Renal cortex interstitium (tissue), 15 donors: ENCODE measurements at places on chromosomes 11 and 22.

- DNase-seq = no peak
Observed at GRCh38 chr22:29816980-29817379, 21.1 kb downstream of the ASCC2 start.

- DNase-seq = no peak
Observed at GRCh38 chr11:69211920-69212797, 56.4 kb downstream of the SMIM38 start.

DNA sequence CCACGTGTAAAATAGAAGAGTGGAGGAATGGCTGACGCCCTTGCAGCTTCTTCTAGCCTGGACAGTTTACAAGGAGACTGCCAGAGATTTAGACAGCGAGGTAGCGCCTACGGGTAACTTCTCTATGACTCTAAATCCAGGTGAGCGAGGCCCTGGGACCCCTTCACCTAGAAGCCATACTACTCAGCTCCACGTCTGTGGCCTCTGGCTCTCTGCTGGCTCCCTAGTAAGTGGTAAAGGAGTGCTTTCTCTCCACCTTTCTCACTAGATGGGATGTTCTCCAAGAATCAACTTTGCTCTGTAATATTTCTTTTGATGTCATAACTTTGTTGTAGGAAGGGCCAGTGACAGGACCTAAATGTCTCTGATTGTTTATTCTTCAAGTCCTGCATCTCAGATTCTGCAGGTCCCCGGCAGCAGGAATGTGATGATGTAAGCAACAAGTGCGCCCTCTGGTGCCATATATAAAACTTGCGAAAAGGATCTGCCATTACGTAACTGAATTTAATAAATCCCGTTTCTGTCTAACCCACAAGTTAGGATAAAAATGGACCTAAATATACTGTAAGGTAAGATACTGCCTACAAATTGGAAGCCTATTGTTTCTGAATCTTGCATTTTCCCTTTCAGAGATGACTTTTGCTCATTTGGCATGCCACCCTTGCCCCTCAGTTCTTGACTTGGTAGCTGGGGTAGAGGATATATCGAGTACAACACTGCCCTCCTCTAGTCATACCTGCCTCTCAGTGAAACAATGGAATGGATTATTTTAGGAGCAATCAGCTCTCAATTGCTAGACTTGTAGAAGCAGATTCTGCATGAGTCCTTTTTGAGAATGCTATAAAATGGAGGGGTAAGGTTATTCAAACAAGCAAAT, 11.0 kb upstream of the PTPN5 start:
- peak; percentile 48 for DNase-seq

DNA sequence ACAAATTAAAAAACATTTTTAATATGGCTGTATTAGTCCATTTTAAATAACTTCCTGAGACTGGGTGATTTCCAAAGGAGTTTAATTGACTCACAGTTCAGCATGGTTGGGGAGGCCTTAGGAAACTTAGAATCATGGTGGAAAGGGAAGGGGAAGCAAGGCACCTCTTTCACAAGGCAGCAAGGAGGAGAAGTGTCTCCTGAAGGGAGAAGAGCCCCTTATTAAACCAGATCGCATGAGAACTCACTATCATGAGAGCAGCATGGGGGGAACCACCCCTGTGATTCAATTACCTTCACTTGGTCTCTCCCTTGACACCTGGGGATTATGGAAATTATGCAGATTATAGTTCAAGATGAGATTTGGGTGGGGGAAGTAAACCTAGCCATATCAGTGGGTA, 488.6 kb downstream of the ETS1 start:
- no peak for DNase-seq

GRCh38 chr11:11028017-11028692, 170.3 kb upstream of the ZBED5 start:
- peak; percentile 30 for DNase-seq

GRCh38 chr22:34976474-34976873, 89.5 kb upstream of the ISX start:
- no peak for DNase-seq

- DNase-seq = no peak
Observed at GRCh38 chr22:21077884-21078508, 32.2 kb downstream of the LRRC74B start.

DNA sequence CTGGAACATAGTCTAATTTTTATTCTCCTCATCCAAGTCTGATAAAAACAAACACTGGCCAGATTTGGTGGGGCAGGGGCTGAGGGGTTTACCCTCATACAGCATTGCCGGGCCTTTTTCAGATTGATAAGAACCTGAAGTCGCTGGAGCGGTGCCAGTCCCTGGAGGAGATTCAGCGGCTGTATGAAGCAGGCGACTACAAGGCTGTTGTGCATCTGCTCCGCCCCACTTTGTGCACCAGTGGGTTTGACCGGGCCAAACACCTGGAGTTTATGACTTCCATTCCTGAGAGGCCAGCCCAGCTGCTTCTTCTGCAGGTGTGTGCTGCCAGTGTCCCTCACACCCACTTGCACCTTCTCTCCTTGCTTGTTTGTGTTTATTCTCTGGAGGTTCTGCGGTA, 55.8 kb downstream of the CABIN1 start:
- no peak for DNase-seq

GRCh38 chr22:20066617-20067383, 13.2 kb upstream of the DGCR8 start:
- no peak for DNase-seq

DNA sequence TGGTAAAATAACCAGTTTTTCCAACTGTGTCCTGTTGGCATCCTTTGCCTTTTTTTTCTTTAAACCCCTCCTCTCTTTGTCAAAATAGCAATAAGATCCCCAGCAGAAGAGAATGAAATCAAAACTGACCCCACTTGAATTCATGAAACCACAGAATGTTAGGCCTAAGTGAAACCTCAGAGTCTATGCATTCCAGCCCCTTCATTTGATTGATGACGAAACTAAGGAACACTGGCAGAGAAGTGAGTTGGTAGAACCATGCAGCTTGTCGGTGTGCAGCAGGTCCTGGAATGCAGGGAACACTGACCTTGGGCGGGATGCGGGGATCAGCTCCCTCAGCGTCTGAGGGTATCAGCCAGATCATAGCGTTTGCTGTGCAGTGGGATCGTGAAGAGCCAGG, 57.5 kb downstream of the GRK3 start:
- no peak for DNase-seq

DNA sequence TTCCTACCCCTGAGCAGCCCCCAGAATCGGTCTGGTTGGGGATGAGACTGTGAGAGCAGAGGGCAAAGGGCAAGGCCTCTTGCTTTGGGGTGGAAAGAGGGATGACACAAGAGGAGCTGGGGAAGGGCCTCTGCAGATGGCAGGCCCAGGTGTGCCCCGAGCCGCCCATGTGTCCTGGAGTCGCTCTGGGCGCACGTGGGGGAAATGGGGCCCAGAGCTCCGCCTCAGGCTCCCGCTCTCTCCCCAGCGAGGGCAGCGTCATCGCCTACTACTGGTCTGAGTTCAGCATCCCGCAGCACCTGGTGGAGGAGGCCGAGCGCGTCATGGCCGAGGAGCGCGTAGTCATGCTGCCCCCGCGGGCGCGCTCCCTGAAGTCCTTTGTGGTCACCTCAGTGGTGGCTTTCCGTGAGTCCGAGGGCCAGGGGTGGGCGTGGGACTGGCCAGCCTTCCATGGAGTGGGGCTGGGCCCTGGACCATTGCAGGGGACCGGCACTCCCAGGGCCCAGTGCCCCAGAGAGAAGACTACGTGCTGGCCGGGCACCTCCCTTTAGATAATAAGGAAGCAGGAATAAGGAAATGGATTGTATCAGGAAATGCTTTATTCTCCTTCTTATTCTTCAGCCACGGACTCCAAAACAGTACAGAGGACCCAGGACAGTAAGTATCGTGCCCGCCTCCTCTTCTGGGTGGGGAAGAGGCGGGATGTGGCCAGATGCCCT, 30.1 kb downstream of the ST14 start:
- DNase-seq = no peak
